NB4 (cell line): ENCODE measurements at places on chromosomes 16 and 17.

DNA sequence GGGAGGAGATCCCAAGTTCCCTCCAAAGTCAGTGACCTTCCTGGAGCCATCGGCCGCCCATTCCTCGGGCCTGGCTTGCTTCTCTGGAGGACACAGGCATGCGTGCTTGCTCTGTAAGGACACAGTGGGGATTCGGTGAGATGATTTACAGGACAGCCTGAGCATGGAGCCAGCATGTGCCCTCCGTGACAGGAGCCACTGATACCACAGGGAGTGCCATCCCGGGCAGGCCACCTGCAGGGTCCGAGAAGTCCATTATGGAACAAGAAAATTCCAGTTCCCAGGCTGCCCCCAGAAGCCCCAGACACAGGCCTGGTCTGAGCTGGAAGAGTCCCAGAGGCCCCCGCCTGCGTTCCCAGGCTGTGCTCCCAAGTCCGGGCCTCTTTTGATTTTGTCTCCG, 47.9 kb downstream of the FOXL1 start:
- DNase-seq: no peak

DNA sequence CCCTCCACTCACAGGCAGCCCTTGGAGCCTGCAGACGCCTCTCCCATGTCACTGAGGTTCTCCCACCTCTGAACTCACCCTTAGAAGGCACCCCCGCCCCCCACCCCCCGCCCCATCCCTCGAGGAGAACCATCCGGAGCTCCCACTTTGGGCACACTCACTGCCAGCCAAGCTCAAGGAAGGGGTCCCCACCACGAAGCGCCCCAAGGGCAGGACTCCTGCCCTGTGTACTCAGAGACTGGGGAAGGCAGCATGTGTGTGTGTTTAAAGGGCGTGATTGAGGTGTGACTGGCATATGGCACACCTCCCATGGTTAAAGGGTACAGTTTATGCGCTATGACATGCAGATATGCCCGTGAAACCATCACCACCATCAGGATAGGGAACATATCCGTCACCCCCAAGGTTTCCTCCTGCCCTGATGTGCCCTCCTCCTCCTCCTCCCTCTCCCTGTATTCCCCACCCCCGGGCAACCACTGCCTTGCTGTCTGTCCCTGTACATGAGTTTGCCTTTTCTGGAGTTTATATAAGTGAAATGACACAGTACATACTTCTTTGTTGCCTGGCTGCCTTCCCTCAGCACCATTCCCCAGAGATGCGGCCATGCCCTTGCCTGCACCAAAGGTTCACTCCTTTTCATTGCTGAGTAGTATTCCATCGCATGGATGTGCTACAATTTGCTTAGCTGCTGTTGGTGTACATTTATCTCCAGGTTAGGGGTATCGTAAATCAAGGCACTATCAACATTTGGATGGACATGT, 14.0 kb upstream of the RBFOX3 start:
- no peak for DNase-seq

DNA sequence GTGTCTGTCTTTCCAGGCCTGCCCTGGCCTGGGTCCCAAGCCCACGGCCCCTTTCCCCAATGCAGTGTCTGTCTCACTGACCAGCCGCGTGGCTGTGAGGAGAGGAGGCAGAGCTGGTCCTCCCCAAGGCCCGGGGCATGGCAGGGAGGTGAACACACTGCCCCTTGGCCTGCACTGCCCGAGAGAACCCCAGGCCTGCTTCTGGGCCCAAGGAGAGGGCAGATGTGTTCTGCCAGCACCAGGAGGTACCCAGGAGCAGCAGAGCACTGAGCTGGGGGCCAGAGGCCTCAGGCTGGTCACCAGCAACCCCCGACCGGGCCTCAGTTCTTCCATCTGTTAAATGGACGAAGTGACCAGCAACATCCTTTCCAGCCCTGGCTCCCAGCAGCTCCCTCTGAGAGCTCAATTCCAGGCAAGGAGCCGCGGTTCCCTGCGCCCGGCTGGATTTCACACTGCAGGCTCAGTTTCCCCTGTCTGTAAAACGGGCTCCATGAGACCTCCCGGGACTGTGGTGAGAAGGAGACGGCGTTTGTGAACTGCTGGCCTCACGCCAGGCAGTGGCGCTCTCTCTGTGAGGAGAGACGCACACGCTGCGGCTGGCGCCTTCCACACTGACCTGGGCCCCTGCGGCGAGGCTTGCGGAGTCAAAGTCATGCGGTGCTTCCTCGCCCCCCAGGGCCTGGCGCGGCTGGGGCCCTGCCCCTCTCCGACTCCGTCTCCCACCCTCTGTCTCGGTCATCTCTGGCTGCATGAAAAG, 8.1 kb upstream of the ZFPM1 start:
- DNase-seq: peak; percentile 70

- DNase-seq: no peak
These were observed 24.4 kb downstream of the ADAMTS18 start for GRCh38 chr16:77410449-77410848.

GRCh38 chr16:46736695-46737094, 11.4 kb downstream of the MYLK3 start:
- no peak for DNase-seq

DNA sequence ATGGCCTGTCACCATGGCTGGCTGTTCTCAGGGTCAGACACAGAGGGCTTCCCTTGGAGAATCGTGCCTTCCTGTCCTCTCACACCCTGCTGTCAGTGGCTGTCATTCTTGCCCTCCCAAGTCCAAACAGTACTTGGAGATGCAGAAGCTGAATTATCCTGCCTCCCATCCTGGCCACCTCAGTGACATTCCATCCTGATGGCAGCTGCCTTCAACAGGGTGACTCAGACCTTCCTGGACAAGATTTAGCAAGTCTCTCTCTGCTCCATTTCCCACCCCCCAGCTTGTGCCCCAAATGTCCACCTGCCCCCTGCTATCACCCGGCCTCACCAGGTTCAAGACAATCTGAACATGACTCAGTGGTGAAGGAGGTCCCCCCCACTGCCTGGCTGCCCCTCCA, 4.8 kb upstream of the KRT36 start:
- no peak for DNase-seq

DNA sequence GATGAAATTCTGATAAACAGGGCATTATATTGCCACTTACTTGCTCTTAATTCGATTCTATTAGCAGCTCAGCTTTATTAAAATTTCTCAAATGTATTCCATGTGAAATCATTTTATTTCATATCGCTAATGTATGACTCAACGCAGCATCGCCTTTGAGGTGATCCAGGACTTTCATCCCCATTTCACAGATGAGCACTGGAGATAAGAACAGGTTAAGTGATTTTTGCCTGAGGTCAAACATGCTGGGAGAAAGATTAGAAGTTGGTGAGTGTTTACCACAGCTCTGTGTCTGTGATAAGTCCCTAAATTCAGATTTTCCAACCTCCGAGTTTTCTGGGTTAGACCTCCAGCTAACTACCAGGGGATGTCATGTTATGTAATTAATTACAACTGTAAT, 43.6 kb downstream of the RBFOX1 start:
- no peak for DNase-seq

- DNase-seq: no peak
These were observed 214.0 kb upstream of the ASIC2 start for GRCh38 chr17:33506889-33507650.

GRCh38 chr17:63358111-63358839, 87.8 kb downstream of the CYB561 start:
- no peak for DNase-seq

GRCh38 chr17:78934681-78935418, 9.7 kb upstream of the TIMP2 start:
- no peak for DNase-seq

DNA sequence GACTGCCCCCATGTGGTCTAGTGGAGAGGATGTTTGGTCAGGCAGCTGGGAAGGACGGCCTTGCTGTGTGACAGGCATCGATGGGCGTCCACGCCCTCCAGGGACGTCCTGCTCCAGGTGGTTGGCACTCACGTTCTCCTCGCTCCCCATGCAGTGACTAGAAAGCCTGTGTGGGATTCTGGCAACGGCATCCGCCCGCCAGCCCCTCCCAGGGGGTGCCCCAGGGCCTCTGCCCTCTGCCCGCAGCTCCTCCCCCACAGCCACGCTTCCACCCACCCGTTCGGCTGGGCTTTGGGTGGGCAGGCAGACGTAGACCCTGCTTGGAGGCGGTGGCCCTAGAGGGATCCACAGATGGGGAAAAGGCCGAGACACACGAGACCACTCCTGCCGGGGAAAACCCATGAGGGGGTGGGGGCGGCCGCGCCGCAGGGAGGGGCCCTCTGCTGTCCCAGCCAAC, 4.7 kb upstream of the IL17C start:
- peak; percentile 92 for DNase-seq

GRCh38 chr17:61366076-61366714, 33.4 kb upstream of the TBX2 start:
- no peak for DNase-seq

DNA sequence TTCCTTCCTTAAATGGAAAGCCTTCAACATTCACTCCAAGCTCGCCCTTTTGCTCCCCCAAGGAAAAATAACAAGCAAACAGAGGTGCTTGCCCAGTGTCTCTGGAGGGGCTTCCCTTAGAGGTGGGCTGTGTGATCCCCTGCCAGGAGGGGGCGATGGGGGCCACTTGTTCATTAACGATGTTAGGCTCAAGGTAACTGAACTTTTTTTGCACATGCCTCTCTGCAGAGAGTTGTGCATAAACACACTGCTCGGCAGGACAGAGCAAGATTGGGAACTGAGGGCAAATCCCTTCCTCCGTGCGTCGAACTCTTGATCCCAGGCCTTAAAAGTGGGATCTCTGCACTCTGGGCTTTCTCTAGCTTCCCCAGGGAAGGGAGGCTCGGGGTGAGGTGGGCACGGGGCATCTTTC, 15.5 kb upstream of the NAGLU start:
- peak; percentile 41 for DNase-seq

DNA sequence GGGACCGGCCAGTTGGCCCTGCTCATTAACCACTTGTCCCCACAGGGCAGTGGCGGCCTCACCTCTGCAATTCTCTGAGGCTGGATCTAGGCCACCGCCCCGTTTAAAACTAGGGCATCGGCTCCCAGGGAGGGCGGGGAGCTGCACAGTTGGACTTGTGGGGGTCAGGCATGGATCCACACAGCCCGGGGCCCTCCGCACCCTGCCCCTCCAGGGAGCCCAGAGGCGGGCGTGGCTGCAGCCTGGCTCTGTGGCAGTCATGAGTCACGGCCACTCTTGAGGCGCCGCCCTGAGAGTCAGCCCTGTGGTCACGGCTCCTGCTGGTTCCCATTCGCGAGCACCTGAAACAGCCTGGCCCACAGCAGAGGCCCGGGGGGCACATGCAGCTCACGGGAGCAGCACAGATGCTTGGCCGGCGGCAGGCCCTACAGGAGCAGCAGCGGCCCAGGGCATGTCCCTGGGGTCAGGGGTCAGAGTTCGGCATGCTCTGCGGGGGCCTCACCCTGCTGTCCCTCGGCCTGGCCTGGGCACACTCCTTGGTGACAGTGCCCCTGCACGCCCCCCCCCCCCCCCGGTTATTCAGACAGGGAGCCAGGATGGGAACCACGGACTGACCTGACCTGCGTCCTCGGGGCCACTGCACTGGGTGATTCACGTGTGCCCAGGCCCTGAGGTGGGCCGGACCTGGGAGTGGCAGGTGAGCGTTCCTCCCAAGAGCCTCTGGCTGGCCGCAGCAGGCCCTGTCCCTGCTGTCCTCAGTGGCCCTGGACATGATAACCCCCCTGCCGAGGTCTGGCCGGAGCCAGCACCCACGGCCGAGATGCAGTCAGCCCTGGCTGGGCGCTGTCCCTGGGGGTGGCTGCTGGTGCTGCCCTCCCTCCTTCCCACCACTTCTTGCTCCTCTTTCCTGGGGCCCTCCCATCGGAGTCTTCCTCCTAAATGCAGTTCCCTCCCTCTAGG, 8.2 kb downstream of the CAPN15 start:
- peak; percentile 63 for DNase-seq

DNA sequence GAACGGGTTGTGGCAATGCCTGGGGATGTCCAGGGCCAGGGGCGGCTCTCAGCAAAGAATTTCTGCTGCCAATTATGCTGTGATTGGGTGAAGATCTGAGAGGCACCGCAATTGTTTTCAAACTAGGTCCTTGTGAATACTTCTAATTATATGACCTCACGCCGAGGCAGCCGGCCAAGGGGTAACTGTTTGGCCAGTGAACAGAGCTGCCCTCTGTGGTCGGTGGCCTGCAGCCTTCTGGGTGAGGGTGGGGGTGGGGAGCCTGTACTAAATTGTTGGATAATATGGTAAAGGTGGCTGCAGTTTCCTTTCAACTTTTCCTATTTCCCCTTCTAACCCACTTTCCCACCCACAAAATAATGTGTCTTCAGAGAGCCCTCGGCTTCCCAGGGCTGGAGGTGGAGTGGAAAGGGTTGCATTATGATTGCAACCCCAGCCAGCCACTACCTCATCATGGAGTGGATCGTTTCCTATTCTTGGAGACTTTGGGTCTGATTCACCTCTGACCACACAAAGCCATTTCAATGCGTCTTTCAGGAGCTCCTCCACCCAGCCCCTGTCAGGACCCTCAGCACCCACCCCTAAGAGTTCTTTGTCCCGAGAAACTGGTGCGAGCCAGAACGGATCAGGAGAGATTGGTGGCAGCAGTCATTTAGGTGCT, 2.0 kb upstream of the DNAI2 start:
- DNase-seq: no peak

DNA sequence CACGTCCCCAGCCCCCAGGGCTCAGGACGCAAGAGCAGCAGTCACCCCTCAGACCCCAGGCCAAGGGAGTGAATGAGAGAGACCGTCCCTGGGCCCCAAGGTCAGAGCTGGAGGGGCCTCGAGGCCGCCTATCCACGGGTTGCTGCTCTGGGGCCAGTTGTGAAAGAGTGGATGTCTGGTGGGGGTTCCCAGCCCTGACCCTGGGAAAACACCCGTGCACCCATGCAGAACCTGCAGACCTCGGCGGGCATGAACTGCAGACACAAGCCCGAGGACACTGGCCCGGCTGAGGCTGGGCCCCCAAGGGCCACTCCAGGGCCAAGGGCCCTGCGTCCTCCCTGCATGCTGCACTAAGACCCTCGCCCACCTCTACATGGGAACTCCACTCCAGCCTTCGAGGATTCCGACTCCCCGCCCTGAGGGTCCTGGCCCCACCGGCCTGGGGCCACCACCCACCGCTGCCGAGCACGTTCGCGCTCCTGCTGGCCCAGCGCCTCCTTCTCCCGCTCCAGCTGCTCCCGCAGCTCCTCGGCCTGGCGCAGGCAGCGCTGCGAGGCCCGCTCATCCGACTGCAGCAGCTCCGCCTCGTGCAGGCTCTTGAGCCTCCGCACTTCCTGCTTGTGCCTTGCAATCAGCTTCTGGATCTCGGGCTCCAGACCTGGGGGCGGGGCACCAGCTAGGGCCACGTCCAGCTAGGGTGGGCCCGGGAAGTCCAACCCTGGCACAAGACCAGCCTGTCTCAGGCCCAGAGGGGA, 27.6 kb upstream of the AATK start:
- DNase-seq: no peak

DNA sequence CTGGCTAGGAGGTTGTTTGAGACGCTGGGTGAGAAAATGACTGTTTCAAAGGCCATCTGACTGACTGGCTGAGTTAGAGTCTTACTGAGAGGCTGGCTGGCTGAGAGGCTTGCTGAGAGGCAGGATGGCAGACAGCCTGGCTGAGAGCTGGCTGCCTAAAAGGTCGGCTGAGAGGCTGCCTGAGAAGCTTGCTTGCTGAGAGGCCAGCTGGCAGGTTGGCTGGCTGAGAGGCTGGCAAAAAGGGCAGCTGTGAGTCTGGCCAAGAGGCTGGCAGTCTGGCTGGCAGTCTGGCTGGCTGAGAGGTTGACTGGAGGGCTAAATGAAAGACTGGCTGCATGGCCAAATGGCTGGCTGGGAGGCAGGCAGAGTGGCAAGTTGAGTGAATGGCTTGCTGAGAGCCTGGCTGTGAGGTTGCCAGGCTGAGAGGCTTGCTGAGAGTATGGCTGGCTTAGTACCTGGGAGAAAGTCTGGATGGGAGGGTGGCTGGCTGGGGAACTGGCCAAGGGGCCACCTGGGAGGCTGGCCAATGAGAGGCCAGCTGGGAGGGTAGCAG, 35.3 kb upstream of the ACSM2B start:
- DNase-seq: no peak
